NCI-H187 treated with DMSO at 0.1 percent for 48 hours (cell line): ENCODE measurements at places on chromosomes 4 and X.

- DNase-seq = no peak
Observed at GRCh38 chrX:153336121-153336894, 2.4 kb downstream of the ZNF275 start.

GRCh38 chr4:7956270-7956808 lies 16.7 kb upstream of the AFAP1 start:
- no peak for DNase-seq

DNA sequence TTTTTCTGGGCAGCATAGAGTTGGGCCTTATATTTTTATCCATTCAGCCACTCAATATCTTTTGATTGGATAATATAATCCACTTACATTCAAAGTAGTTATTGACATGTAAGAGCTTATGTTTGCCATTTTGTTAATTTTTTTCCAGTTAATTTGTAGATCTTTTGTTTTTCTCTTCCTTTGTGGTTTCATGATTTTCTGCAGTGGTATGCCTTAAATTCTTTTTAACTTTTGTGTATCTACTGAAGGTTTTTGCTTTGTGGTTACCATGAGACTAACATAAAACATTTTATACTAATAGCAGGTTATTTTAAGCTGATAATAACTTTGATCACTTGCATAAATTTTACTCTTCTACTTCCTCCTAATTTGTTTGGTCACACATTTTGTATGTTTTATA lies 140.8 kb upstream of the GATB start:
- no peak for DNase-seq

- DNase-seq = no peak
Observed at GRCh38 chr4:16785793-16786527, 112.5 kb downstream of the LDB2 start.

GRCh38 chrX:151762802-151763201 lies 28.3 kb downstream of the CNGA2 start:
- DNase-seq = no peak

DNA sequence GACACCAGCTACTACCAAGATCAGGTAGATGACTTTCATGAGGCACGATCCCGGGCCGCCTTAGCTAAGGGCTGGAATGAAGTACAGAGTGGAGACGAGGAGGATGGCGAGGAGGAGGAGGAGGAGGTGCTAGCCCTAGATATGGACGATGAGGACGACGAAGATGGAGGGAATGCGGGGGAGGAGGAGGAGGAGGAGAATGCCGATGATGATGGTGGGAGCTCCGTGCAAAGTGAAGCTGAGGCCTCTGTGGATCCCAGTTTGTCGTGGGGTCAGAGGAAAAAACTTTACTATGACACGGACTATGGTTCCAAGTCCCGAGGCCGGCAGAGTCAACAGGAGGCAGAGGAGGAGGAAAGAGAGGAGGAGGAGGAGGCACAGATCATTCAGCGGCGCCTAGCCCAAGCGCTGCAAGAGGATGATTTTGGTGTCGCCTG lies 481 bp downstream of the UTP3 start:
- no peak for DNase-seq

GRCh38 chr4:154838694-154839093 lies 57.6 kb downstream of the RBM46 start:
- DNase-seq = no peak

GRCh38 chr4:140720387-140721304 lies 35.5 kb downstream of the TBC1D9 start:
- no peak for DNase-seq

- DNase-seq = no peak
Observed at GRCh38 chr4:186936496-186937375, 213.1 kb upstream of the FAT1 start.

GRCh38 chr4:138869631-138870030 lies 145.9 kb upstream of the NOCT start:
- no peak for DNase-seq

GRCh38 chr4:112793033-112793432 lies 156.1 kb downstream of the LARP7 start:
- no peak for DNase-seq

DNA sequence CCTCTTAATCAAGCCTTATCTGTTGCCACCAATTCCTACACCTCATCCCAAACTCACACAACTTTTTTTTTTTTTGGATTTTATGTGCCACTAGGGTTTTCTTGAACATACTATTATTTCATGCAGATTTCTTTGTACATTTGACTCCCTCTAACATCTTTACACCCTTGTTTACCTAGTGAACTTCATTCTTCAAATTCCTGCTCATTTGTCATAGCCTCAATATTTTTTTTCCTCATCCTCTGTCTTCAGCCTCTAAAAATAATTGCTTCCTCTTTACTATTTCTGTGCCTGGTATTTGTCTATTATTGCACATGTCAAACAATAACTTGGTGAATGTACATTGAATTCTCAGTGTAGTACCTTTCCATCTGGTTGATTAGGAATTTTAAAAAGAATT lies 22.0 kb downstream of the NBDY start:
- no peak for DNase-seq

GRCh38 chrX:16130707-16131106 lies 7.3 kb downstream of the GRPR start:
- no peak for DNase-seq
